ENCODE measurements at places on chromosomes 3 and 15.

DNA sequence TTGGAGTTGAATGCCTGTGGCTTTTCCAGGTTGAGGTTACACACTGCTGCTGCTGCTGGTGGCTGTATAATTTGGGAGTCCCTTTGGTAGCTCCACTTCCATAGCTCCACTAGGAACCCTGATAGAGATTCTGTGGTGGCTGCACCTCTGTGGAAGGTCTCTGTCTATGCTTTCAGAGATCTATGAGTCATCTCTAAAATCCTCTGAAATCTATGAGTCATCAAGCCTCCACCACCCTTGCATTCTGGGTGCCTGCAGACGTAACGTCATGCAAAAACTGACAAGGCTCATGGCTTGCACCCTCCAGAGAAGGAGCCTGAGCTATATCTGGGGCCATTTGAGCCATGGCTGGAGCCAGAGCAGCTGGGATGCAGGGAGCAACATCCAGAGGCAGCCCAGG is 1037.0 kb upstream of the CFAP20DC start:
- DNase-seq = no peak

DNA sequence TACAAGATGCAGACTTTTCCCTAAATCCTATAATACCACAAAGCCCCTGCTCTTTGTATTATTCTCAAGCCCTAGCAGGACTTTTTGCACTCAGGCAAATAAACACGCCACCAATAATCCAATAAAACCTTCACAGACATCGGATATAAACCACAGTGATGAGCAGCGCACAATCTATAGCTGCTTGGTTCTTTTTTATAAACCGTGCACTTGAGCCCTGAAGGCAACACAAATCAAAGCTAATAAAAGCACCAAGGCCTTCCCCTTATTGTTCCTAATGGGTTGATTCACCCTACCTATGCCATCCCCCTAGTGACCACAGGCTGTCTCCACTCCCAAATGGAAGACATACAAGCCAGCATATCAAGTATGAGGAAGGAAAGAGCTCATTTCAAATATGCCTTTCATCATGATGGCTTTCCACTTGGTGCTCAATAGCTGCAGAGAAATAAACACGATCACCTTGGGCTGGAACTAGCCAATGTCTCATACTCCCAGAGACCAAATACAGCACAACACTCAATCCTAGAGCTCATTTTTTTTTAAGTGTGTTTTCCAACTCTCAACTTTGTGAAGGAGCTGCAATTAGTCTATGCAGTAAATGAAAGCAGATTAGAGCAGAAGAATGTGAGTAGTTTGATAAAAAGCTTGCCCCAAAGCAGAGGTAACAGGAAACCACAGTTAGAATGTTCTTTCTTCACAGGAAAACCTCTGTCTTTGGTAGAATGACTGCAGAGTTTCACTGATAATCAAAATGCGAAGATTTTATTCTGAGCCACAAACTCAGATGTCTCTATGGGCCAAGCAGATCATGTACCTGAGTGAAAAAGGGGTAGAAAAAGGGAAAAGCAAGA is 573.9 kb downstream of the AGBL1 start:
- DNase-seq = no peak

DNA sequence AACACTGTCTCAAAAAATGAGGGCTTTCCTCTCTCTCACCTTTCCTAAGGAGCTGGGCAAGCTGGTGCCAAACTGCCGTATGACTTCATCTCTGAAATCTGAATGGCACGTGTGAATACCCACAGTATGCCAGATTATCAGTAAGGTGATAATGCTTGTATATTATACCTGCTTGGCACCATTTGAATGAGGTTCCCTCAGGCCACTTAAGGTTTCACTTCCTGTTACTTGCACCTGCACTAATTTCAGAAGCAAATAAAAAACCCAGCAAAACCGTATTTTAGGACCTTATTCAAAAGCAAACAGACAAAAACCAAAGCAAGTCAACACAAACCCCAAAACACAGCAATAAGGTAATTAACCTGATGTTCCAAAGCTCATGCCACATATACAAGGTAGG is 19.7 kb downstream of the FOXP1 start:
- DNase-seq = no peak

DNA sequence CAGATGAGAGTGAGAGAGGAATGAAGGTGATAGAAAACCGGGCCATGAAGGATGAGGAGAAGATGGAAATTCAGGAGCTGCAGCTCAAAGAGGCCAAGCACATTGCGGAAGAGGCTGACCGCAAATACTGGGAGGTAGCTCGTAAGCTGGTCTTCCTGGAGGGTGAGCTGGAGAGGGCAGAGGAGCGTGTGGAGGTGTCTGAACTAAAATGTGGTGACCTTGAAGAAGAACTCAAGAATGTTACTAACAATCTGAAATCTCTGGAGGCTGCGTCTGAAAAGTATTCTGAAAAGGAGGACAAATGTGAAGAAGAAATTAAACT is 88.9 kb downstream of the EOMES start:
- DNase-seq = no peak

DNA sequence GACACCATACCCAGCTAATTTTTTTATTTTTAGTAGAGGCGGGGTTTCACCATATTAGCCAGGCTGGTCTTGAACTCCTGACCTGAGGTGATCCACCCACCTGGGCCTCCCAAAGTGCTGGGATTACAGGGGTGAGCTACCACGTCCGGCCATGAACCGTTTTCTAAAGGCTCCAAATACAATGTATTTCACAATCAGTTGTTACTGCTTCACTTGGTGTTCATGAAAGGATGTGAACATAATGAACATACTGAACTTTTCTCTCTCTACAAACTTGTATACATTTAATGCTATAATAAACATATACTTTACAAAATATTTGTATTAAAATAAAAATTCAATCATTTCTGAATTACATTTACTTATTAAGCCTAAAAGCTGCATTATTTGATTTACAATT is 28.9 kb downstream of the TBL1XR1 start:
- DNase-seq = no peak

GRCh38 chr3:14261229-14261628 is 82.6 kb downstream of the LSM3 start:
- peak; percentile 29 for DNase-seq

DNA sequence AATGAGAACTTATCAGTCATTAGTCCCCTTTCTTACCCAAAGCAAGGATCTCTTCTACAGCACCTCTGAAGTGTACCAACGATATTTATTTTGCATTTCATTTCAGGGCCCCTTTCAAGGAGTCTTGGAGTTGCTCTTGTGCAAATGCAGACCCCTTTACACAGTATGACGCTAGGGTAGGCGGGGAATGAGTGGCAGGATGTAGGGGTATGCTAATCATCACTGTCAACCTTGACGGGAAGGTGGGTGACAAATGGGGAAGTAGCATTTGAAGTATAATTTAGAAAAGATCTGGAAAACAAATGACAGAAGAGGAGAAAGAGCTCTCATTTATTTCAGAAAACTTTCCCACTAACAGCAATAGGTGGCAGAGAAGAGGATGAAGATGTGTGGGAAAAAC is 94.4 kb downstream of the LRRN1 start:
- no peak for DNase-seq

DNA sequence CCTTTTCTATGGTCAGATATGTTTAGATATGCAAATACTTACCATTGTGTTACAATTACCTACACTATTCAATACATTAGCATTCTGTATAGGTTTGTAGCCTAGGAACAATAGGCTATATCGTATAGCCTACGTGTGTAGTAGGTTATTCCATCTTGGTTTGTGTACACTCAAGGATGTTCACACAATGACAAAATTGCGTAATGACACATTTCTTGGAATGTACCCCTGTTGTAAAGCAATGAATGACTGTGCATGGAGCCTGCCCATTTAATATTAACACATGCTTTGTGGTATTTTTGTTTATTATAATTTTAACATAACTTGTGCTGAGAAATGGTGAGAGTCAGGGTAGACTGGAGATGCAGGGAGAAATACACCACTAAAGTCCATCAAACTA is 154.9 kb downstream of the LEKR1 start:
- DNase-seq = no peak

- no peak for DNase-seq
Observed at GRCh38 chr3:154098376-154098775, 22.8 kb upstream of the ARHGEF26 start.

DNA sequence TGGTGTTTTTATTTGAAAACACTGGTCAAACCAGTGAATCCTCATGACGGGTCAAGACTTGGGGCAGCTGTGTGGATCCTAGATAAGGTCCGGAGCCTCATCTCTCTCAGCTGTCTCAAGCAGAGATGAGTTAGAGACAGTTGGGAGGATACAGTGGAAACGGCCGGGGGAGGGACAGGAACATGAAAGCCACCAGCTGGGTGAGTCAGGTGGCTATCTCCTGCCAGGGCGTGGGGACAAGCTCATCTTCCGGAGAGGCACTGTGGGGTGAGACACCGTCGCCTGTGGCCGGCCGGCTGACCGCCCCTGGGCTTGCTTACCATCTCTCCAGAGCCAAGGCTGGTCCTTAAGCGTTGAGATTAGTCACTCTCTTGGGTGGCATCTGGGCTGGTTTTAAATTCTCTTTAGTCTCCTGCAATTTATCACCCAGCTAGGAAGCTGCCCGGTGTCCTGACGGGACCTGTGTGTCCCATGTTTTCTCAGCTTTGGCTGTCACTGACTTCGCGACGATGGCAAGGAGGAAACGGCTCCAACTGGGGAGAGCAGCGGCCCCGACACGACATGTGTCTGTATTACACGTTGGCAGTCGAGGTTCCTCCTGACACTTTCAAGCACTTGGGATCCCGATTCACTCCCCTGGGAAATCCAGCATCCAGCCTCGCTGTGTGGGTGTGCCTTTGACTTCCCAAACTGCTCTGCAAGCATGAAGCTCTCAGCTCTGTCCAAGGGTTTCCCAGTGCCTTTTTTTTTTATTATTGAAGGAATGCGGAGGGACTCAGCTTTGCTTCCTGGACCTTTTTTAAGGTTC is 7.5 kb downstream of the ST8SIA2 start:
- DNase-seq = no peak

DNA sequence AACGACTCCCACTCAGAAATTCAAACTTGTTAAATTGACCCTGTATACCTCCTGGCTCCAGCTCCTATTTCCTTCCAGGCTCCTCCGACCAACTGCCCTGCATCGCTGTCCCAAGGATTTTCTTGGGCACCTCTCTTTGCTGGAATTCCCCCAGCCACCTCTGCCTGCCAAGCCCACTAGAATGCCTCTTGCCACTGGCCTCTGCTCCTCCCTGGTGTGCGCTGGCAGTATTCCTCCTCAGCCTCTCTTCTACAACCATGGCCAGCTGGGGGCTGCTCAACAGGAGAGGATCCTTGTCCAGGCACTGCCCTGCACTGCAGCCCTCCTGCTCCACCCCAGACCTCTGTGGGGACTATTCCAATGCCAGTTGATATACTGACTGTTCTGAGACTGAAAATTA is 7.4 kb downstream of the WNT7A start:
- no peak for DNase-seq

GRCh38 chr3:82294609-82295008 is 533.2 kb upstream of the GBE1 start:
- DNase-seq = no peak

DNA sequence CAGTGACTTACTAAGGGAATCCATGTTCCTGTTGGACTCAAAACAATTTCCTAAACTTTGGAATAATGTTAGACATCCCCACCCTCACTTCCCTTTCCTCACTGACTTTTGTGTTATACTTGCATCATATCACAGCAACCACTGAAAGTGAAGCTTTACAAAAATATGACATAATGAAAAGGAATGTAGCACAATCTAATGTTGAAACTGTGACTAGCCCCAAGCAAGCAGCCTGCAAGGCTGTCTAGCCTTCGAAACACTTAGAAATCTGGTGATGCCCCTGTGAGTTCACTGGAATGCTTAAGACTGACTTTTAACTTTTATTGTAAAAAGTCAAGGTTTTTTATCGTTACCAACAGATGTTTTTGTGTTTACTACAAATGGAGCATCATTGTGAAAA is 203.7 kb upstream of the ZNF385D start:
- no peak for DNase-seq

- DNase-seq = no peak
Observed at GRCh38 chr15:75739791-75740190, 27.1 kb upstream of the CSPG4 start.

- DNase-seq = no peak
Observed at GRCh38 chr3:112464264-112464663, 35.0 kb downstream of the BTLA start.

- no peak for DNase-seq
Observed at GRCh38 chr3:192010490-192010889, 549.5 kb downstream of the PYDC2 start.

GRCh38 chr3:79249701-79250100 is 518.1 kb downstream of the ROBO1 start:
- DNase-seq = no peak

DNA sequence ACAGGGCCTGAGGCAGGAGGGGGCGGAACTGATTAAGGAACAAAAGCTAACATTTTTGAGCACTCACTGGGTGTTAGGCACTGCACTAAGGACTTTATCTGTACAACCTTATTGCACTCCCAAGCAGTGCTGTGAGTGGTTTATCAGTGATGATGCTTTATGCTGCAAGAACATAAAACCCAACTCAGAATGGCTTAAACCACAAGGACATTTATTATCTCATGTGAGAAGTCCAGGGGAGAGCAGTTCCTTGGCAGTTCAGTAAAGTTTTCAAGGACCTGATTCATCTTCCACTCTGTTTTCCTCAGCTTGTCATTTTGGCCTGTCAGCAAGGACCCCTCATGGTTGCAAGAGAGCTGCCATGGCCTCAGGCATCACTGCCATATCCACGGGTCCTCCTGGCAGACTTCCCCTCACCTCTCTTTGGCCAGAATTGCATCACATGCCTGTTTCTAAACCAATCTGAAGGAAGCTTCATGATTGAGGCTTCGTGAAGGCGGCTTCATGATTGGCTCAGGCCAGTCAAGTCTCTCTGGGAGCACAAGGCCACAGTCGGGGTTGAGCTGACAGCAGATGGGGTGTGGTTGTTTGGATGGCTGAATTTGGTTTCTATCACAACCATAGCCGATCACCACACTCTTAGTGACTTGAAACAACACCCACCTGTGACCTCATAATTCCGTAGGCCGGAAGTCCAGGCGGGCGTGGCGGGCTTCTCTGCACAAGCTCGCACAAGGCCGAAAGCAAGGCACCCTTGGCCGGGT is 15.8 kb downstream of the EFCC1 start:
- DNase-seq = no peak

DNA sequence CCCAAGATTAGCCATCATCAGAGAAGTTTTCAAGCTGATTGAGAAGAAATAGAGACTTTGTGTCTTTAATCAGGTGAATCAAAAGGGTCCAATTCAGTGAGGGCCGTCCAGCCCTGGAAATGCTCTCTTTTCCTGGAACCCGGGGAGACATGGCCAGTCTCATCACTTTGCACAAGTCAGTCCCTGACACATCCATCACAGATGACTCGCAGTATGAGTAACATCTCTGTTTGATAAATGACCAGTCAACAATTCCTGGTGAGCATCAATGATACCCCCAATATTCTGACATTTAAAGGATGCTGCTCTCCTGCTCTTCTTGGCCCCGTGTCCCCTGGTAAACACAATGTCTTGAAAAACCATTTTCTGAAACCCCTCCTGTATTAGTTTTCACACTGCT is 26.7 kb downstream of the C3orf20 start:
- DNase-seq = no peak

All from activated CD8-positive, alpha-beta memory T cell treated with anti-CD3 and anti-CD28 coated beads for 48 hours (primary cell).